ENCODE measurements at places on chromosomes 5 and 9.

GRCh38 chr5:139414581-139415130, 10.8 kb upstream of the SPATA24 start:
- no peak for DNase-seq

DNA sequence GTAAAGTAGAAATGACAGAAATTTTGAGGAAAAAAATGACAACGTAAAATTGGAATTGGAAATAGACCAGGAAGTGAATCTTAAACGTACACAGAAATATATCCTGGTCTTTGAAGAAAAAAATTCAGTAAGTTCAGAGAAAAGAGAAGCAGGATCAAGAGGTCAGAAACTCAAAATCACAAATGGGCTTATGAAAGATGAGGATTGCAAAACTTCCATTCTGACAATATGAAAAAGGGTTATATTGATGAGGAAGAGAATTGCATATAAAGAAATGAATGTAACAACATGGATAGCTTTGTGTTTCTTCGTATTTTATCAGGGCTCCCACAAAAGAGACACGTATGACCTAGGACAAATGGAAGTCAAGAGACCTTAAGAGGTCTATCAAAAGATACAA, 58.1 kb downstream of the OXCT1 start:
- DNase-seq = no peak

DNA sequence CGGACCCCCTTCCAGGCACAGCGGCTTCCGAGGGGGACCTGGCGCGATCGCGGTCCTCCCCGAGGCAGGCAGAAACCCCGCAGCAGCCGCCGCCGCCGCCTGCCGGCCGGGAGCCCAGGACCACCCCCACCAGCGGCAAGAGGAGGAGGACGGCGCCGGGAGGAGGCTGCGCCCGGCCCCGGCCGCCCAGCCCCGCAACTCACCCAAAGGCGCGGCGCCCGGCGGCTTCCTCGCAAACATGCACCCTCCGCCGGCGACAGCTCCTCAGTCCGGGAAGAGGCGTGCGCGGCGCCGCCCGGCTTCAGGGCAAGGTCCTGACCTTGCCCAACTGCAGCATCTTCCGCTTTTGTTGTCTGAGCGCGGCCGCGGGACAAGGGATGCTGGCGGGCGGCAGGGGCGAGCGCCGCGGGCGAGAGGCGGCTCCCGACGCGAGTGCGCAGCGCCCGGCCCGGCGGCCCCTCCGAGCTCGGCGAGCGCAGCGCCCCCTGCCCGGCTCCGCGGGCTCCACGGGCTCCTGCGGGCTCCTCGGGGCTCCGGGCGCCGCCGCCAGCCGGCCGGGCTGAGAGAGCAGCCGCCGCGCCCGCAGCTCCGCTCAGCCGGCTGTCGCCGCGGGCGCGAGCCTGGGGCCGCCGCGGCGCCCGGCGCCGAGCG, 507 bp downstream of the CTNND2 start:
- DNase-seq = no peak

DNA sequence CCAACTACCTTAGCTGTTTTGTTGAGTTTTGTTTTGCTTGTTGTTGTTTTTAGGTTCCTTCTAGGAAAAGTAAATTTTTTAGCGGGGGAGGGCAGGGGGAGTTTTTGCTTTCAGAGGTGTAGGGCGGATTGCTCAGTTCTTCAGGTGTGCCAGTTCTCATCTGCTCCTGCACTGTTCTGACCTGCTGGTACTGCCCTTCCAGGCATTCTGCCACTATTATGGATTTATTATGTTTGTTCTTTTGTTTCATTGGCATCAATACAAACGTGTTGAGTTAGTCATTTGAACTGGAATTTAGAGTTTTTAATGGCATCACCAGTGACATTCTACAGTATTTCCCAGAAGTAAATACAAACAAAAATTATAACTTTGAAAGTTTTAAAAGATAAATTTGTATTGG, 26.0 kb downstream of the ERCC6L2 start:
- no peak for DNase-seq

DNA sequence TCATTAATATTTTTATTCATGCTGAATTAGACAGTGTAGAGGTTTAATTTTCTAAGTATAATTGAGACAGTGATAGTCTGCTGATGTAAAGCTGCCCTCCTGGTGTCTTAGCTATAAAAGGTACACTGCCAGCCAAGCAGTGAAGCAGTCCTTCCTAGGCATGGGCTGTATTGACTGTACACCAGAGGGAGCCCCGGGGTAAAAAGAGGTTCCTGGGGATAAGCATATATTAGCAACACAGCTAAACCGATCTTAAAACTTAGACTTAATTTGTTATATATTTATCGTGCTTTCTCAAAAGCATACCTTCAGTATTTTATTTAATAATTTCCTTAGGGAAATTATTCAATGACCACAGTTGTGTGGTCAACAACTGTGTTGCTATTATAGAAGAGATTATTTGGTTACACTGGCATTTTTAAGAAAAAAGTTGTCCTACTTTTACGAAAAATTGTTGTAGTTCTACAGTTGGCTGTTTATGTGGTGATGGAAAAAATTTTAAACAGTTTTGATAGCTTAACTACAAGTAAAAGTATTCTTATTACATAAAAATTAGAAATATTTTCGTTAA, 68.8 kb downstream of the ELL2 start:
- DNase-seq = no peak
